NCI-H2081 treated with DMSO at 0.1 percent for 48 hours (cell line): ENCODE measurements at places on chromosomes 13 and 19.

DNA sequence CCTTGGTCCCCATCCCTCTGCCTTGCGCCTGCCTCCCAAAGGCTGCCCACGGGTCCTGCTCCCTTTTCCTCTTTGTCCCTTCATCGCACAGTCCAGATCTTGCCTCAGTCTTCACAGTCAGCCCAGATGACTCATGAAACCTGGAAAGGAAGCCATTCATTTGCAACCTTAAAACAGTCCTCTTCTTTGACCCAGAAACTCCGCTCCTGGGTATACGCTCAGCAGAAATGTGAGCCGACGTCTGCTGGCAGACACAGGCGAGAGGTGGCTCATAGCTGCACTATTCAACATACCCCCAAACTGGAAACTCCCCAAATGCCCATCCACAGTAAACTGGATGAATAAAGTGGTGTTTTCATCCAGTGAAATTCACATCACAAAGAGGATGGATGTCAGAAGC is 13.6 kb upstream of the PEPD start:
- DNase-seq: no peak

- DNase-seq: peak; percentile 58
Measured at GRCh38 chr13:105139380-105140285, 1395.8 kb downstream of the EFNB2 start.

DNA sequence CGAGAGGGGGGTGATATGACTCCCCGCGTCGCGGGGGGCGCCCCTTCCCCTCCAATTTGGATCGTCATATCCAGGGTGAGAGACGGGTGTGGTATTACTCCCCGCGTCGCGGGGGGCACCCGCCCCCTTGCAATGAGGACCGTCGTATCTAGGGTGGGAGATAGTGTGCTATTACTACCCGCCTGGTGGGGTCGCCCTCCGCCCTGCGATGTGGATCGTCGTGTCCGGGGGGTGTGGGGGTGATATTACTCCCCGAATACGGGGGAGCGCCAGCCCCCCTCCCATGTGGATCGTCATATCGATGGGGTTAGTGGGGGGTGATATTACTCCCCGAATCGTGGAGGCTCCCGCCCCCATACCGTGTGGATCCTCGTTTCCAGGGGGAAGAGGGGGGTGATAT is 29.2 kb upstream of the RGCC start:
- DNase-seq: no peak

- no peak for DNase-seq
Measured at GRCh38 chr13:92537471-92537870, 689.1 kb upstream of the GPC6 start.

DNA sequence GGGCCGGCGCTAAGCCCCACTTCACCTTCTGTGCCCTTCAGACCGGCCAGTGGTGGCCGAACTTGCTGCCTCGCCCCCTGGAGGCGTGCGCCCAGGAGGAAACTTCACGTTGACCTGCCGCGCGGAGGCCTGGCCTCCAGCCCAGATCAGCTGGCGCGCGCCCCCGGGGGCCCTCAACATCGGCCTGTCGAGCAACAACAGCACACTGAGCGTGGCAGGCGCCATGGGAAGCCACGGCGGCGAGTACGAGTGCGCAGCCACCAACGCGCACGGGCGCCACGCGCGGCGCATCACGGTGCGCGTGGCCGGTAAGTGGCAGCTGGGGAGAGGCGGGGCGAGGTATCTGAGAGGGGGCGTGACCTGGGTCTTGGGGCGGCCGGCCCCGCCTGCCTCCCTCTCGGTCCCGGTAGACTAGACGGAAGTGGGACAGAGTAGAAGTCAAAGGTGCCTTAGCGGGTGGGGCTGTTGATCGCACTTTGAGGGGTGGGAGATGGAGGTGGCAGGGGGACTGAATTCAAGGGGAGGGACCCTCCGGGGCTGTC is 5.6 kb downstream of the ICAM5 start:
- DNase-seq: no peak

DNA sequence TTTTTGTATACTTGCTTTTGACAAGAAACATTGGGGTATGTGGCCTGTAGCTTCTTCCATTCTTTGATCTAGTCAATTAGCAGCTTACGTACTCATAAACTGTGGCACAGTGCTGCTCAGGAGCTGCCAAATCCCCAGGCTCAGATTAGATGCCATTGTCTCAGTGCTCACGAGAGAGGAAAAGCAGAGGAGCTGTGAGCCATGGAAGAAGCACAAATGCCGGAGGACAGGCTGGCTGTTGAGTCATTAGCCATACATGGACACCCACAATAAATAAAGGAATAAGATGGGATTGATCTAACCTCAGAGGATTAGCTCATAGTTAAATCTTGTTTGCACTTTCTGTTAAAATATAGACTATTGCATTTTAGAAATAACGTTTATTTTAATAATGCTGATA is 121.7 kb downstream of the POSTN start:
- DNase-seq: no peak

DNA sequence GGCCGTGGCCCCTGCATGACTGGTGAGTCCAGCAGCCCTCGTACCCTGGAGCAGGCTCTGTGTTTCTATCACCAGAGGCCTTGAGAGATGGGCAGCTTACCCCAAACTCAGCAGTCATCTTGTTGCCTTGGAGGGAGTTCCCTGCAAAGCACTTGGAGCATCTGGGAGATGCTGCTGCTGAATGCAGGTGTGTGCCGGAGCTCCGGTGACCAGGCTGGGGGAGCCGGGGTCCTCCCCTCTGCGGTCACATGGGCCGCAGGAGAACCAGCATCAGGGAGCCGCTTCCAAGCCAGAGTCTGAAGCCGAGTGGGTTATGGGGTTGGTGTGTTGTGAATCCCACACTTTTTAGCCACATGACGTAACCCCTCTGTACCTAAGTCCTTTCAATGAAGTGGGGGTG is 82.8 kb downstream of the TEX29 start:
- DNase-seq: no peak

GRCh38 chr13:84651288-84651687 is 769.0 kb upstream of the SLITRK1 start:
- DNase-seq: no peak

DNA sequence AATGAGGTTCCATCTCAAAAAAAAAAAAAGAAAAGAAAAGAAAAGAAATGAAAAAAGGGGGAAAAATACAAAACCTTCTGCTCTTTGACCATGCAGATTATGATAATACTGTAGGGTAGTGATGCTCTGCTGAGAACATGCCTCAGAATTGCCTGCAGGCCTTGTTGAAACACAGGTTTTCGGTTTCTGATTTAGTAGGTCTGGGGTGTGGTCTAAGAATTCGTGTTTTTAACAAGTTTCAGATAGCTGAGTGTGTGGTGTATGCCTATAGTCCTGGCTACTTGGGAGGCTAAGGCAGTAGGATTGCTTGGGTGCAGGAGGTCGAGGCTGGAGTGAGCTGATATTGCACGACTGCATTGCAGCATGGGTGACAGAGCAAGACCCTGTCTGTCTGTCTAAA is 14.9 kb upstream of the CYP2B6 start:
- no peak for DNase-seq

- DNase-seq: no peak
Measured at GRCh38 chr13:79870766-79871165, 389.8 kb downstream of the NDFIP2 start.

DNA sequence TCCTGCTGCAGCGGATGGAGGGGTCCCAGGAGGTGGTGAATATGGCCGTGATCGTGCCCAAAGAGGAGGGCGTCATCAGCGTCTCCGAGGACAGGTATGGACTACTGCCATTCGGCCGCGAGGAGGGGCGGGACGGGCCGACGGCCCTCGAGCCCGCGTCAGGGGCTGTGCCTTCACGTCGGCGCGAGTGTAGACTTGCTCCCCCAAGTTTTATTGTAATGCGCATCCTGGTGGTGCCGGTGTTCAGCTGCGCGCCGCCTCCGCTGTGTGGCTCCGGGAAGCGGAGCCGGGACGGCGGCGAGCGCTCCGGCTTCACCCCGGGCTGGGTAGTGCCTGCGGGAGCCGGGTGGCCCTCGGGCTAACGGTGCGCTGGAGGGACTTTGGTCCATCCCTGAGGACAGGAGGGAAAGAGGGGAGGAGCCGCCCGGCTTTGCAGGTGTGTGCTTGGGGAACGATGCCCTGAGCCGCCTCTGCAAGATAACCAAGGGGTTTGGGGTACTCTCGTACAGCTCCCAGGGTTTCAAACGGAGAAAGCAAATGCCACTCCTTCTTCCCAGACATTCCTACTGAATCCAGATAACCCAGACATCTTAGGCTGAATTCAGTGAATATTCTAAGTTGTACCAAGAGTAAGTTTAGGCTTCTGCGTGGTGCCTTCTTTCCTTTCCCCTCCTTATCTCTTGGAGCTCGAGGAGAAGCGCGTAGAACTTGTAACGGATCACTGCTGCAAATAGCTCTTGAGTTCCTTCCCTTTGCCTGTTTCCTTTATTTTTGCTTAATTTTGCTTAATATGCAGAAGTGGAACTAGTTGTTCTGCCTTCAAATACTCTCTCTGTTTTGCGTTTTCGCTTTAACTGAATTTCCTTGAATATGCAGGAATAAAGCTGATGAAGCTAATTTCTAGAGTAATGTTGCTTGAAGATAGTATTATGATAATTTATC is 740 bp downstream of the WDFY2 start:
- DNase-seq: no peak

GRCh38 chr19:30966486-30966885 is 382.8 kb downstream of the TSHZ3 start:
- no peak for DNase-seq

GRCh38 chr19:18858906-18859646 is 27.3 kb downstream of the UPF1 start:
- DNase-seq: no peak

GRCh38 chr13:21453387-21454081 is 5.6 kb downstream of the ZDHHC20 start:
- DNase-seq: no peak

DNA sequence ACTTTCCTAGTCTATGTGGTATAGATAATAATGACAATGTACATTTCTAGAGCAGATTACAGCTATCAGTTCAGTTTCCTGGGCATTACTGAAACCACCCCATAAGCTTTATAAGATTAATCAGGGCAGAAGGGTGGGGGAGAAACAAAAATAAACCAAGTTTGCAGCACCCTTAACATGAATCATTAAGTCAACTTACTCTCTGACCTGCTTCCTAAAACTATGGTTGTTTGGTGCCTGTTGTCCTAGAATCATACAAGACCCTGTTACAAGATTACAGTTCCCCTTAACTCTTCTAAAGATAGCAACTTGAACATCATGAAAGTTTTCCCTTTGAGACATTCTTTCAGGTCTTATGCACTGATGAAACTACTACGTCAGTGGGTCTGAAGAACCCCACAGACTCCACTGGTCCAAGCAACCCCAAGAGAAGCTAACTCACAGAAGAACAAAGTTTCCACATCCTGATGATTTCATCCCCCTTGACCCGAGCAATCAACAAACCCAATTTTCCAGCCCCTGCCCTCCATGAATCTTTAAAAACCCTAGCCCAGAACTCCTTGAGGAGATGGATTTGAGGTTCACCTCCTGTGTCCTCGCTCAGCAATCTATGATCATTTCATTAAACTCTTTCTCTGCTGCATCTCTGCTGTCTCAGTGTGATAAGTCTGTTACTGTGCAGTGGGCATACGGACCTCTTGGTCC is 336.5 kb downstream of the FOXO1 start:
- no peak for DNase-seq

GRCh38 chr13:97371486-97372109 is 62.4 kb upstream of the RAP2A start:
- no peak for DNase-seq

- no peak for DNase-seq
Measured at GRCh38 chr19:38395381-38396114, 7.1 kb downstream of the SPRED3 start.

DNA sequence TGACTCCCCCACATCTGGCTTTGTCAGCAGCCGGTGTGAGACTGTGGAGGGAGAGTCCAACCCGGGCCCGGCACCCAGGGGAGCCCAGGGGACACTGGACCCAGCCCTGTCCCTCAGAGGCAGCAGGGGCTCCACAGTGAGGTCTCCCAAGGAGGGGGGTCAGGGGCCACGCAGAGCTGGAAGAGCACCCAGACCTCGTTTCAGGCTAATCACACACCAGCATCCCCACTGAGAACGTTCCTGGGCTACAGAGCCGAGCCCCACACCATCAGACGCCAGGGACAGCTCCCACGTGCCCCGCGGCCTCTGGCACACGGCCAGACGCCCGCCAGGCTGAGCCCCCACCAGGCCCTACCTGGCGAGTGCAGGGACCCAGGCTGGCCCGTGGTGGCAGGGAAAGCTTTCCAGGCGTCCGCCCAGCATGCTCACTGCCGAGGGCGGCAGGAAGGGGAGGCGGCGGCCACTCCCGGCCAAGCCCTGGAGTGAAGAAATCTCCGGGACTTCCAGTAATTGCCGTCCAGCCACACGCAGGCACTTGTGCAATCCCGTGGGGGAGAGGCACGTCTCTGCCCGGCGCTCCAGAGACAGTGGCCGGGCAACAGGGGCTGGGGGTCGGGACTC is 19.2 kb downstream of the SBNO2 start:
- DNase-seq: no peak

DNA sequence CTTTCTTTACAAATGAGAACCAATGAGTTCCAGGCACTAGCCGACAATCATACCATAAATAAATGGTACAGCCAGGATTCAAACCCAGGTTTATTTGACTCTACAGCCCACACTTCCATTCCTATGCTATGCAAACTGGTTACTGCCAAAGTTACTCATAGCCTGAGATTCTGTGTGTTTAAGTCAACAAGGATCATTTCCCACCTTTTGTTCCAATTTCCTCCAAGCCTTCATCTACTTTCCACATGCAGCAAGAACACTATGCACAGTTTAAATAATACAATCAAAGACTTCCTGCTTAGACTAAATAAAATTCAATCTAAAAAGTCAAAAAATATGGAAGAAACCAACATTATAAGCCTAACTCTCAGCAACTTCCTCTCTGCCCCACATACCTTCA is 59.2 kb upstream of the KLF12 start:
- DNase-seq: no peak

GRCh38 chr19:52600639-52601024 is 30.5 kb downstream of the ZNF701 start:
- no peak for DNase-seq

DNA sequence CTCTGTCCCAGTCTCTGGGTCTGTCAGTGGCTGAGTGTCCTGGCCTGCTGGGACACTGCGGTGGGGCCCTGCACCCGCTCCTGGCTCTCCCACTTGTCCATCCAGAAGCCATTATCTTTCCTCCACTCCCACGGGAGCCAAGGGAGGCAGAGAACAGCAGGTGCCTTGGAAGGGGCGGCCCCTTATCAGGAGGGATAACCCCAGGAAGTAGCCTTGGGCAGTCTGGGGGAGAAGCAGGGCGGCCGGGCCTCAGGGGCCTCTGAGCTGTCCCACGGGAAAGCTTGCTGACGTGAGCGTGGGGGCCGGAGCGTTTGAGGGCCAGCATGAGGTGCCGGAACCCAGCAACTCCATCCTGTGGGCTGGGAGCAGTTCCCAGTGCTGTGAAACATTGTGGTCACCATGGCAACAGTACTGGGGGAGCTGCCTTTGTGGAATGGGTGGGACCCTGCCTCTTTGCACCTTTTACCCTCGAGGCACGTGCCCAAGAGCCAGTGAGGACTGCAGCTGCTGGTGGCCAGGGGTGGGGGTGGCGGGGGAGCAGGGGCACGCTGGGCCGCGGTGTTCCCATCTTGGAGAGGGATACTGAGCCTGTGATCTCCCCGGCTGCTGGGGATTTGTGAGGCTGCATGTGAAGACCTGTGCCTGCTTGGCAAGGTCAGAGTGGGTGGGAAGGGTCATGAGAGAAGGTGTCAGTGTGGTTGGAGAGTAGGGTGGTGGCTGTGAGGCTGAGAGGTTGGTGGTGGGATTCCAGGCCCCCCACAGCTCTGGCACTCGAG is 20.9 kb downstream of the KLHL26 start:
- no peak for DNase-seq

GRCh38 chr13:19791953-19792537 is 9.3 kb upstream of the PSPC1 start:
- no peak for DNase-seq
